Thoracic aorta (tissue), 2 donors: ENCODE measurements at places on chromosomes 5 and 9.

DNA sequence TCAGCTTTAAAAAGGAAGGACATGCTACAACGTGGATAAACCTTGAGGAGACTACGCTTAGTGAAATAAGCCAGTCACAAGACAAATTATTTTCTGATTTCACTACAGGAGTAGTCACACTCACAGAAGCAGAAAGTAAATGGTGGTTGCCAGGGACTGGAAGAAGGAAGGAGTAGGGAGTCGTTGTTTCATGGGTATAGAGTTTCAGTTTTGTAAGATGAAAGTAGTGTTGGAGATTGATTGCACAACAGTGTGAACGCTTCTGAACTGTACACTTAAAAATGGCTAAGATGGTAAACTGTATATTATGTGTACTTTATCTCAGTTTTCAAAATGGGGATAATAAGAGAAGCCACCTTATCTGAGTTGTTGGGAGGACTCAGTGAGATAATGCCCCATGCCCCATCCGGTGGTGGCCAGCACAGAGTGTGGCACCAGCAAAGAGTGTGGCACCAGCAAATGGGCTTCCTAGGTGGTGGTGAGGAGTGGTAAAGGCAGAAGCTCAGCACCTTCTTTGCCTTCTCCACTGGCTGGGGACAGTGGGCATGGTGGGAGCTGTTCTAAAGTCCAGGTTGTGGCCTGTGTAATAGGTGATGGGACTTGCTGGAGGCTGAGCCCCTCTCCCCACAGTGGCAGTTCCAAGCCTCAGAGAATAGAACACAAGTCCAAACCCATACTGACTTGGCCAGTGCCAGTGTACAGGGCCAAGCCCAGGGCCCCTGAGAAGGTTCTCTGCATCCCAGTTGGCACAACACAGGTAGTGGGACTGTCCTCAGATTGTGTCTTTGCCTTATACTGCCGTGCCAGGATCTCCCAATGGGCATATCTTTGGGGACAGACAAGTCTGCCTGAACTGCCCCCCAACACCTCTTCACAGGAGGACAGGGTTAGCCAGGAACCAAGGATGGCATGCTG lies 4.4 kb downstream of the SLC22A4 start:
- no peaks in the 10 kb centered on the region for H3K27me3 ChIP-seq
- no peak overlapping the region for H3K27ac ChIP-seq
- no peak for DNase-seq
- H3K4me3 ChIP-seq: no peak overlapping the region

- H3K4me1 ChIP-seq: no peaks in the 10 kb centered on the region
- H3K36me3 ChIP-seq: no peaks in the 10 kb centered on the region
- no peaks in the 10 kb centered on the region for H3K27me3 ChIP-seq
- DNase-seq: no peak
Measured at GRCh38 chr5:117191251-117191650, 616.6 kb upstream of the SEMA6A start.

- no peak overlapping the region for H3K27ac ChIP-seq
- DNase-seq: no peak
Measured at GRCh38 chr9:112507001-112507680, 20.5 kb downstream of the KIAA1958 start.

GRCh38 chr5:10351199-10351905 lies 2.1 kb upstream of the MARCHF6 start:
- no peaks in the 10 kb centered on the region for H3K27me3 ChIP-seq
- no peak overlapping the region for H3K4me3 ChIP-seq
- H3K27ac ChIP-seq: peak overlapping the region; percentile 93

DNA sequence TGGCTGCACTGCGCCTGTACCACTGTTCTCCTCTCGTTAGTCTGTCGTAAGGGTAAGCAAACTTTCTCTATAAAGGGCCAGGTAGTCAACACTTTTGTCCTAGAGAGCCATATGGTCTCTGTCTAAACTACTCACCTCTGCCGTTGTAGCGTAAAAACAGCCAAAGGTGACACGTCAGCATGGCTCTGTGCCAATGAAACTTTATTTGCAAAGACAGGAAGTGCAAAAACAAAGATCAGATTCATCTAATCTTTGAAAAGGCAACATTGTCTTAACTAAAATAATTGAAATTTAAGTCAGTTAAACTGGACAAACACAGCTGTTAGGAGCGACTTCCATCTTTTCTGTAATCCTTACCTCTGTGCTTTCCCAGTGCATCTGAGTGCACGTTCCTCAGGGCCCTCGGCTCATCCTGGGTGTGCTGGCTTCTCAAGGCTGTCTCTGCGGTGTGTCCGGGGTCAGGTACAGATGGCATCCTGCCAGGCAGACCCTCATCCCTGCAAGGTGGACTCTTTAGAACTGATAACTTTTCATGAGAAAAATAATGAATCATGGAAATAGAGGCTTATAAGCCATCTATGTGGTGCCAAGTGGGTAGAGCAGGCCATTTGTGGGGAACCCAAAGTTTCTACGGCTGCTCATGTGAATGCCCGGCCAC lies 35.2 kb upstream of the IRX4 start:
- H3K27me3 ChIP-seq: no peaks in the 10 kb centered on the region
- no peak overlapping the region for H3K27ac ChIP-seq

GRCh38 chr9:99004115-99004514 lies 60.4 kb downstream of the COL15A1 start:
- H3K4me3 ChIP-seq: no peak overlapping the region
- H3K4me1 ChIP-seq: no peaks in the 10 kb centered on the region
- H3K36me3 ChIP-seq: peaks cover 10% of the 10 kb centered on the region
- H3K27me3 ChIP-seq: no peaks in the 10 kb centered on the region
- no peak for DNase-seq
- no peak overlapping the region for H3K27ac ChIP-seq

DNA sequence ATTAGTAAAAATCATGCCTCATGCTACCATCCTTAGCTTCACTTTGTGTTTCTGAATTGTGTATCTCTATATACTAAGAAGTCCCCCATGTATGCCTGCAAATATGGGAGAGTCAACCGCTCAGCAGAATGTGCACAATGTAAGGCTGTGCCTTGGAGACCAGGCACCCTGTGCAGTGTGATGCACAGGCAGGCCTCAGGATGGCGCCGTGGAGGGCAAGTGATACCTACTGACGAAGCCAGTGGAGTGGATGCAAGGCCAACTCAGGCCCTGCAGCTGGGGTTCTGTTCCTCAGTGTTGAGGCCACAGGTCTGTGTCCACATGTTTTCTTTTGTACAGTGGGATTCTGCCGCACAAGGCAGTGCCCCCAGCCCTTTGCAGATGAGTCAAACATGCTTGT lies 28.4 kb downstream of the SYK start:
- no peaks in the 10 kb centered on the region for H3K36me3 ChIP-seq
- DNase-seq: no peak
- H3K4me1 ChIP-seq: no peaks in the 10 kb centered on the region
- no peak overlapping the region for H3K4me3 ChIP-seq
- H3K27ac ChIP-seq: no peak overlapping the region
- H3K27me3 ChIP-seq: no peaks in the 10 kb centered on the region

- no peak for DNase-seq
- no peaks in the 10 kb centered on the region for H3K36me3 ChIP-seq
- no peak overlapping the region for H3K4me3 ChIP-seq
- H3K4me1 ChIP-seq: no peaks in the 10 kb centered on the region
Measured at GRCh38 chr5:170511551-170512258, 7.9 kb downstream of the KCNIP1 start.

- no peak overlapping the region for H3K4me3 ChIP-seq
- DNase-seq: no peak
- H3K27ac ChIP-seq: peak overlapping the region; percentile 42
- no peaks in the 10 kb centered on the region for H3K27me3 ChIP-seq
- H3K4me1 ChIP-seq: peaks cover 5% of the 10 kb centered on the region
Measured at GRCh38 chr5:175246889-175247520, 197.0 kb downstream of the DRD1 start.

DNA sequence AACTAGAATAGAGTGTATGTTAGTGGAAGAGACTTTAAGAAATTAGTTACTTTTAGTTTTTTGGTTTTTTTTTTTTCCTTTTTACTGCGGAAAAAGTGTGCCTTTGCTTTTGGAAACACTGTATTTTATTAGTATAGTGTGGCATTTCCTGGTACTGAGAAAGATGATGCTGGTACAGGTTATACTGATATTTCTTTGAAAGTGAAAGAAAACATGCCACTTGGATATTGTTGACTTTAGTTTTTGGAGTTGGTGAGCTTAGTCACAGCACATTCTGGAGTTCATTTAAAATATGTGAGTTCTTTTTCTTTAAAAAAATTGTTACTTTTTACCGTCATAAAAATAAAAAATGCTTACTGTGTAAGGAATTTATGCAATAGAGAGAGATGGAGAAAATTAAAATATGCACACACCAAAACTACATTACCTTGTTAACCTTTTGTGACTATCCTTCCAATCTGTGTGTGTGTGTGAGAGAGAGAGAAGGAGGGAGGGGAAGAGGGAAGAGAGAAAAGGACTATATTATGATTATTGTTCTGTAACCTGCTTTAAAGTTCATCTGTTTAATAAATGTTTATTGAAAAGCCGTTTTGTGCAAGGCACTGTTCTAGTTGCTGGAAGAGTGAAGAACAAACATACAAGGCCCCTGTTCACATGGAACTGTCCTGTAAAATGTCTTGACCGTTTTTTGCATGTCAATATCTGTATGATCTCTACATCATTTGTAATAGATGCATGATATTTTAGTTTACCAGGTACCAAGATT lies 1.9 kb downstream of the UGCG start:
- peak overlapping the region; percentile 92 for H3K27ac ChIP-seq
- peaks cover 55% of the 10 kb centered on the region for H3K4me1 ChIP-seq
- no peaks in the 10 kb centered on the region for H3K36me3 ChIP-seq

GRCh38 chr5:58890701-58891085 lies 307.8 kb downstream of the RAB3C start:
- peaks cover 14% of the 10 kb centered on the region for H3K4me1 ChIP-seq
- DNase-seq: no peak
- H3K4me3 ChIP-seq: no peak overlapping the region
- H3K27ac ChIP-seq: peak overlapping the region; percentile 63
- H3K36me3 ChIP-seq: no peaks in the 10 kb centered on the region

DNA sequence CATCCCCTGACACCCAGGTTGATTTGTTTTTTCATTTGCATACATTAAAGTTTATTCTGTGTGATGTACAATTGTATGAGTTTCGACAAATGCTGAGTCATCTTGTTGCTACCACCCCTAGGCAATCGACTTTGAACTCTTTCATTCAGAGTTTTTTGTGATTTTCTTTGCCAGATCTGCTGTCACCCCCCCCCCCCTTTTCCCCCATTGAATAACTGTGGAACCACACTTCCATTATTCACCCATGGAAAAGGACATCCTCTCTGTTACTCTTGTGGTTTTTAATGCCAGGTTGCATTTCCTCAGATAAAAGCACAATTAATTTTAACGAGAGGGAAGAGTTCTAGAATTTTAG lies 13.7 kb upstream of the FAM120AOS start:
- peaks cover 43% of the 10 kb centered on the region for H3K4me1 ChIP-seq
- H3K4me3 ChIP-seq: no peak overlapping the region
- H3K27ac ChIP-seq: no peak overlapping the region
